Anterior cingulate cortex (tissue), 58 donors: ENCODE measurements at places on chromosomes 6 and 20.

DNA sequence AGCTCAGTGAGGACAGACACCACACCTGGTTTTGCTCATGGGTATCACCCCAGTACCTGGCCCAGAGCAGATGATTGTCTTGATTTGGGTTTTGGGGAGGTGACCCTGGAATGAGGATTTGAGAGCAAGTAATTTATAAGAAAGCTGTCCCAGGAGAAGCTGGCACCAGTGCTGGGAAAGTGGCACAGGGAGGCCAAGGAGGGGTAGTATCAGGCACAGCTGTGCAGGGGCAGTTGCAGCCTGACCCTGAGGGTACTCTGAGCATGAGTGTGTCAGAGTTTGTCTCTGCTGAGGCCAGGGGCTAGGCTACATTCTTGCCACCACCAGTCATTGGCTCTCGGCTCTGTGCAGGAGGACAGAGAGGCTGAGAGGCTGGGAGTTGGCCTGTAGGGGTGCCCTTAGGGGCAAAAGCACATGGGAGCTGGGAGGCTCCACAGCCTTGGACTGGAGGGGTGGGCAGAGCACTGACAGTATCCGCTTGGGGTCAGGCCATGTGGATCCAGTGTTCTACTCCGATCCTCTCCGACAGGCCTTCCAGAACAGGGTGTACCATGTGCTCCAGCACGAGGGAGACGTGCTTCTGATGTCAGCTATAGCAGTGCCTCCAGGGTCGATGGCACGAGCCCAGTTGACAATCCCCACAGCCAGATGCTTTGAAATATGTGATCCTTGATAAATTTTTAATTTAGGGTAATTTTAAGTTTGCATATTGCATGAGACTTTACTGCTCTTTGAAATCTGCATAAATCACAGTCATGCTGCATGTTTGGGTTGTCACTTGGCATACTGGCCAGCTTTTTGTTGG lies 121.3 kb downstream of the PHACTR3 start:
- no peak for DNase-seq

DNA sequence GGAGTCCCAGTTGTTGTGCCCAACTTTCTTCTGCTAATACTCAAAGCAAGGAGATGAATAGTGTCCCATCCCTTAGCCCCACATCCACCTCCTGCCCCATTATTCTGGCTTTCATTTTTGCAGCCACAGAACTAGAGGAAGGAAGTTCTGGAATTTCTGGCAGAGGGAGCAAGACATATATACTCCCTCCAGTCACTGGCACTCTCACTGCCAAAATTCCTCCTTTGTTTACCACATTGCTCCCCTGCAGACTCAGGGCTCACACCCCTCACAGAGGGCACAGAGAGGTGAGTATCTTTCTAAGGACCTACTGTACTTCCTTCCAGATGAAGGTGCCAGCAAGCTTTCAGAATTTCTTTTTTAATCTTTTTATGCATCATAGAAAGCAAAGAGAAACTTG lies 168.0 kb upstream of the ID4 start:
- no peak for DNase-seq

GRCh38 chr6:41404182-41404845 lies 68.9 kb downstream of the NCR2 start:
- DNase-seq, result no peak

- no peak for DNase-seq
Measured at GRCh38 chr20:1297486-1297885, 31.4 kb downstream of the SNPH start.

DNA sequence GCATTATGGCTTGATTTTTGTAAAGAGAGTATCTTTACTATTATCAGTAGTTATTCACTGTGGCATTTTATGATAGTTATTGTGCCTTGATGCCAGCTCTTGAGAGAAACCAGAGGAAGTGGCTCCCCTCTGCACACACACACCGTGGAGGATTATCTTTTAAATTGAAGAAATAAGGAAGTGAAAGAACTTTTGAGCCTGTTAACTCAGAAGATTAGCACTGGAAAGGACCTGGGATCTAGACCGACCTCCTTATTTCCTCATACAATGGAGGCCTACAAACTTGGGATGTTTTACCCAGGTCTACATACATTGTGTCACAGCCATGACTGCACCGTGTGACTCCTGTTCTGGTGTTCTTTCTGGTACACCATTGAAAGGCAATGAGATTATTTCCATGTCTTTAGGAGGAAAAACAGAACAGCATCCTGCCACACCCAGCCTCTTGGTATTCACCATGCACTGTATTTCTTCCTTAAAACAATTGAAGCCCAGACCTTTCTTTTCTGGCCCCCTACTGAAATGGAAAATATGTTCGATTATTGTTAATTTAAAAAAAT lies 40.6 kb downstream of the HECA start:
- DNase-seq, result no peak
